ENCODE measurements at places on chromosomes 5 and 9.

- DNase-seq = peak; percentile 12
These were observed 65.0 kb downstream of the ZNF462 start for GRCh38 chr9:106927916-106928315.

- no peak for DNase-seq
These were observed 157.8 kb downstream of the FGF18 start for GRCh38 chr5:171577042-171577758.

GRCh38 chr5:177536386-177536785, 18.0 kb downstream of the FAM193B start:
- no peak for DNase-seq

GRCh38 chr9:110065532-110065931, 142.4 kb downstream of the C9orf152 start:
- peak; percentile 37 for DNase-seq

DNA sequence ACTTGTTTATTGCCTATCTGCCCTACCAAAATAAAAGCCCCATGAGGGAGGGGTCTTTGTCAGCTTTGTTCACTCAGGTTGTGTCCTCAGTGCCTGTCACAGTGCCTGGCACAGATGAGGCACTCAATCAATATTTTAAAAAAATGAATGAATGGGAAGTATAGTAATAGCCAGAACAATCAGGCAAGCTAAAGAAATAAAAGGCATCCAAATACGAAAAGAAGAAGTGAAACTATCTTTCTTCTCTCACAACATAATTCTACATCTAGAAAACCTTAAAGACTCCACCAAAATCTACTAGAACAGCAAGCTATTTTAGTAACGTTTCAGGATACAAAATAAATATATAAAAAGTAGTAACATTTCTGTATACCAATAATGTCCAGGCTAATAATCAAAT, 37.8 kb upstream of the C5orf63 start:
- DNase-seq = no peak

GRCh38 chr9:69476797-69477196, 151.8 kb downstream of the ENTREP1 start:
- DNase-seq = no peak

GRCh38 chr9:69395718-69396117, 70.7 kb downstream of the ENTREP1 start:
- DNase-seq = no peak

GRCh38 chr5:146173597-146173996, 8.9 kb downstream of the LARS1 start:
- DNase-seq = no peak

DNA sequence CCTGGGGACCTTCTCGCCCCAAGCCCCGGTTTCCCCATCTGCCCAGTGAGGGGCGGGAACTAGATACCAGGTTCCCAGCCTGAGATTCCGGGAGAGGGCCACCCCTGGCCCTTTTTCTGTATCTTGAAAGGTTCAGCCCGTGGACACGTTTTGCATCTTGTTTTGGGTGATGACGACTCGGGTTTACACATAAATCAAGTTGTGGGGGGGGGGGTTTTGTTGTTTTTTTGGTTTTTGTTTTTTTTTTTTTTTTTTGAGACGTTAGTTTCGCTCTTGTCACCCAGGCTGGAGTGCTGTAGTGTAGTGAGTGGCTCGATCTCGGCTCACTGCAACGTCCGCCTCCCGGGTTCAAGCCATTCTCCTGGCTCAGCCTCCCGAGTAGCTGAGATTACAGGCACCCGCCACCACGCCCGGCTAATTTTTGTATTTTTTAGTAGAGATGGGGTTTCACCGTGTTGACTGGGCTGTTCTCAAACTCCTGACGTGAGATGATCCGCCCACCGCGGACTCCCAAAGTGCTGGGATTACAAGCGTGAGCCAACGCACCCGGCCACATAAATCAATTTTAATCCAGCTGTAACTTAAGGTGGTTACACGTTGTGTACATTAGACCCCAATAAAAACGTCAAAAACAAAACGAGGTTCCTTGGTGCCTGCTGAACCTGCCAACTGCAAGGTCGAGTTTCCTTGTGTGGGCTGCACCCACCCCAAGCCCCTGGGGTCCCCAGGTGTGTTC, 1.1 kb upstream of the BRD3 start:
- no peak for DNase-seq

- DNase-seq = no peak
These were observed 30.4 kb upstream of the DENND1A start for GRCh38 chr9:123960366-123960765.

- no peak for DNase-seq
These were observed 1.1 kb downstream of the HNRNPA0 start for GRCh38 chr5:137752905-137753690.
